Stimulated activated CD8-positive, alpha-beta memory T cell treated with anti-CD3 and anti-CD28 coated beads, Interleukin-7, amount 100 ng/mL, for 1 hour (primary cell): ENCODE measurements at places on chromosomes 12 and 14.

DNA sequence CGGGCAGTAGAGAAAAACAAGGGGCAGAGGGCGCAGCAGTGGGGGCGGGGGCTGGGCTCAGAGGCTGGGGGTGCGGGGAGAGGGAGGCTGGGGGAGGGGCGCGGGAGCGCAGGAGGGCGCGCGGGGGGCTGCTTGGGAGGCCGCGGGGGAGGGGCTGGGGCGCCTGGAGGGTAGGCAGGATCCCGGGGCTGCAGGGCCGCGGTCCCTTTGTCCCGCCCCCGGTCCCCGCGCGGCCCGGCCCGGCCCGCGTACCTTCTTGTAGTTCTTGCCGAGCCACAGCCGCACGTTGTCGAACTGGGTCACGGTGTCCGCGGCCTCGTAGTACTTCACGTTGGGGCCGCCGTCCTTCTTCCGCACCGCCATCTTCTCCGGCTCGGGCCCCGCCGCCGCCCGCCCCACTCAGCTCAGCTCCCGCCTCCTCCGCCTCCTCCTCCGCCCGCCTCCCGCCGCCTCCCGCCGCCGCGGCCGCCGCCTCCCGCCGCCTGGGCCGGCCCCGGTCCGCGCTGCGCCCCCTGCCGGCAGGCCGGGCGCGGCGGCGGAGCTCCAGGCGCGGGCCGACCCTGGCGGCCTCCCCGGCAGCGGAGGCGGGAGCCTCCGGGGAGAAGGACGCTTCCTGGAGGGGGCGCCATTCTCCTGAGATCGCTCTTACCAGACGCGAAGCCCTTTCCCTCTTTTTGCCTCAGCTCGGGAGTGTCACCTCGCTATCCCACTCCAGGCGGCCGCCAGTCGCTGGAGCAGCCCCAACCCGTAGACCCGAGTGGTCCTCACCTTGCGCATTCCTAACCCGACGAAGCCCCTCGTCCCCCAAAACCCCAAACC is at the start of gene SMARCC2:
TSS of gene SMARCC2 (minus strand) at position 385 of the 819 bp plus-strand sequence. CDS start at position 363, 22 bp downstream.
- peak; percentile 62 for DNase-seq

DNA sequence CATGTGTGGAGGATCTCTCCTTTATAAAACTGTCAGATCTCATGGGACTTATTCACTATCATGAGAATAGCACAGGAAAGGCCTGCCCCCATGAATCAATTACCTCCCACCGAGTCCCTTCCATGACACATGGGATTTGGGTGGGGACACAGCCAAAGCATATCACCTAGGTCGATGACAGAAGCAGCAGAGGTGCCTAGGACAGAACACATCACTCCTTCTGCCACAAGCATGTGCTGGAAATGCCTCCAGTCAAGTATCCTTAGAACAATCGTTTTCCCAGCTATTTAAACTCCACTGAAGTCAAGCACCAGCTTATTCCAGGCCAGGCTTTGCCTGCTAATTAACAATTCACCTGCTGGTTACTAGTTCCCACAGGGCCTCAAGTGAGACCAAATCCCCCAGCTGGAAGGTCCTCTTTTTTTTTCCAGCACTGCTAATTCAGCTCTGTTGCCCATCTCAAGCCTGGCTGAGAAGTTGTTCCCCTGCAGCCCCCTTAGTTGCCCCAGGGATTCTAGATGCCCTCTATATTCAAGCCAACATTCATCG is 212.3 kb upstream of the NUDT4 start:
- no peak for DNase-seq

- DNase-seq = peak; percentile 10
These were observed 5.5 kb upstream of the CELA1 start for GRCh38 chr12:51351913-51352532.

DNA sequence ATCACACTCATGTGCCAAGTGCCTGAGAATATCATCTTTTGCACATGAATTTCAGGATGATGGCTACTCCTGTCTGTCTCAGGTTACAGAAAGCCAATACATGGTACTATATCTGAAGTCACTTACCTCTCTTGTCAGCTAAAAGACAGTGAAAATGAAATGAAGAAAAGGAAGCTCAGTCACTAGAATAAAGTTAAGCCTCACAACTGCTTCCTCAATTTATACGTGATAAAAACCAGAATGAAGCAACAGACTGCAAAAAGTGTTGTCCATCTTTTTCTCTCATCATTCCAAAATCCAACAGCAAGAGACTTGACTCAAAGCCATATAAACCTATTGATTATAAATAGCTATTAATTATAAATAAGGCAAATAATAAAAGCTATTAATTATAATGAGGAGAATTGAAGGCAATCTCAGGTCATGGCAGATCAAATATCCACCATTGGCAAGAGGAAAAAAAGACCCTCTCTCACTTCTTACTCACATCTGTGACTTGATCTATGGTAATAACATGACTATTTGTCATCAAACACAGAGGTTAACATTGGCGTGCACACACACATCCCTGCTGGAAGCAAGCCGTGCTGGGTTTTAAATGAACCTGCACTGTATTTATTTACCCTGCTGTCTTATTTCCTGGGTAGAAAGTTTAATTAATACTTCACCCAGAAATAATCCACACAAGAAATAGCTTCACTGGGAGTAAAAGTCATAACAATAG is 10.0 kb downstream of the NIN start:
- no peak for DNase-seq

GRCh38 chr14:32312010-32312331 is 17.1 kb upstream of the AKAP6 start:
- DNase-seq = no peak

DNA sequence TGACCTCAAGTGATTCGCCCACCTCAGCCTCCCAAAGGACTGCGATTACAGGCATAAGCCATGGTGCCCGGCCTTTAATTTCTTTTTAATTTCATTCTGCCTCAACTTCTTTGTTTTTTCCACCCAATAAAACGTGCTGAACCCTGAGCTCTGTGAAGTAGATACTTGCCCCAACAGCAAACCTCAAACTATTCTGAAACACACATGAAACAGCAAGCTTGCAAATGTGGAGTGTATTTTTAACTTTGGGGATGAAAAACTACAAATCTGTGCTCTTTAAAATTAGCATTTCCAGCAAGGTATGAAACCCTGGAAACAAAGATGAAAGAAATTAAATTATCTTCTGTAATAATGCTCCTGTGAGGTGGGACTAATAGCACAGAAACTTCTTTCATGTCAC is 246.6 kb downstream of the ANO6 start:
- no peak for DNase-seq

DNA sequence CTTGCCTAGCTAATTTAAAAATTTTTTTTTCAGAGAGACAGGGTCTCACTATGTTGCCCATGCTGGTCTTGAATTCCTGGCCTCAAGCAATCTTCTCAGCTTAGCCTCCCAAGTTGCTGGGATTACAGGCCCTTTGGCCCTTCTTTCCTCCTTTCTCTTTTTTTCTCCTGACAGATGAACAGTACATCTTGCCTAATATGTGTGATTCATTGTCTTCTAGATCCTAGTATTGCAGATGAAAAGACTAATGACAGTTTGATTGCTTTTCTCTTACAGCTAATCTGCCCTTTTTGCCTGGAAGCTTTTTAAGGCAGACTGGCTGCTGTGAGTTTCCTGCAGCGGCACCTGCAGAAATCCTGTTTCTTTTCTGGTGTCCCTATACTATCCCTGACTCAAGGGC is 12.0 kb downstream of the DEPDC4 start:
- no peak for DNase-seq

- no peak for DNase-seq
These were observed 336.0 kb downstream of the CEP128 start for GRCh38 chr14:80605536-80605935.

DNA sequence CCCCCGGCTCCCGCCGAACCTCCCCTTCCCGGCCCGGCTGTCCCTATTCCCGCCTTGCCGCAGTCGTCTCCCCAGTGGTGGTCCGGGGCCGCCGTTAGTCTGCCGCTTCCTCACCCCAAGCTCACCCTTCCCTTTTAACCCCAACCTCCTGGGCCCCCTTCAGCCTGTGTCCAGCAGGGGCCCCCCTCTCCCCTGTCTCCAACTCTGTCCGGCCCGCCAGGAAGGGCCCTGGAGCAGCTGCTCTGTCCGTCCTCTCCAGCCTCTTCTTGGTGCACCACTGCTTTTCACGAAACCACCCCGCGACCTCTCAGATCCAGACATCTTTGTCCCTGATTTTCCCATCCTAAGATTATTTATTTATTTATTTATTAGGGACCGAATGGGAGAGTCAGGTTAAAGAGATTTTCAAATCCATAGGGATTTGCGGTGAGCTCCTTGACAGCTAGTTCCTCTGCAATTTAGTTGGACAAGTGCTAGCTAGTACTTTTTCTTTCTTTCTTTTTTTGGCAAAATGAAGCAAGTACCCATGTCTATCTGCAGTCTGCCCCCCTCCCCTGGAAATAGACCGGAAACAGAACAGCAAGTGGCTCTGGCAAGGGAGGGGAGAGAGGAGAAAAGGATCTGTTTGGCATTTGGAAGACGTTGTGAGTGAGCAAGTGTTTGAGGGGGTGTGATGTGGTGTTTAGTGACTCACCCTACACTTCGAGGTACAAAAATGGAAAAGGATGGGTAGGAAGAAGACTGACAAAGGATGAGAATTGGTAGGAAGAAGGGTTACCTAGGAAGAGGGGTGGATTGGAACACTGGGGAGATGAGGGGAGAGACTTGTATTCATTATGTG is 632 bp downstream of the UBR7 start:
- DNase-seq = no peak

DNA sequence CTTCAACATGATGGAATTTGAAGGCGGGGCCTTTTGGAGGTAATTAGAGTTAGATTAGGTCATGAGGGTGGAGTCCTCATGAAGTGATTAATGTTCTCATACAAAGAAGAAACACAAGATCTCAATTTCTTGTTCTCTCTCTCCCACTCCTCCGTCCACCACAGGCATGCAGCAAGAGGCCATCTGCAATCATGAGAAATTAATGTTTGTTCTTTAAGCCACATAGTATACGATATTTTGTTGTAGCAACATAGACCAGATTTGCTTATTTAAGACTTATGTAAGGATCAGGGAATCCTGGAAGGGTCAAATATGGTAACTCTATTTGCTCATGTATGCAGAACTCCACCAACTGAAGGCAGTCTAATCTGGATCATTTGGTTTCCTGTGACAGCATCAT is 429.0 kb downstream of the LRIG3 start:
- no peak for DNase-seq

- DNase-seq = no peak
These were observed 853 bp downstream of the TTC9 start for GRCh38 chr14:70642303-70643235.
